Stimulated activated CD4-positive, alpha-beta T cell treated with anti-CD3 and anti-CD28 coated beads, Interleukin-1b, Interleukin-23, amount 100 ng/mL, for 1 hour (primary cell): ENCODE measurements at places on chromosomes 1 and 21.

DNA sequence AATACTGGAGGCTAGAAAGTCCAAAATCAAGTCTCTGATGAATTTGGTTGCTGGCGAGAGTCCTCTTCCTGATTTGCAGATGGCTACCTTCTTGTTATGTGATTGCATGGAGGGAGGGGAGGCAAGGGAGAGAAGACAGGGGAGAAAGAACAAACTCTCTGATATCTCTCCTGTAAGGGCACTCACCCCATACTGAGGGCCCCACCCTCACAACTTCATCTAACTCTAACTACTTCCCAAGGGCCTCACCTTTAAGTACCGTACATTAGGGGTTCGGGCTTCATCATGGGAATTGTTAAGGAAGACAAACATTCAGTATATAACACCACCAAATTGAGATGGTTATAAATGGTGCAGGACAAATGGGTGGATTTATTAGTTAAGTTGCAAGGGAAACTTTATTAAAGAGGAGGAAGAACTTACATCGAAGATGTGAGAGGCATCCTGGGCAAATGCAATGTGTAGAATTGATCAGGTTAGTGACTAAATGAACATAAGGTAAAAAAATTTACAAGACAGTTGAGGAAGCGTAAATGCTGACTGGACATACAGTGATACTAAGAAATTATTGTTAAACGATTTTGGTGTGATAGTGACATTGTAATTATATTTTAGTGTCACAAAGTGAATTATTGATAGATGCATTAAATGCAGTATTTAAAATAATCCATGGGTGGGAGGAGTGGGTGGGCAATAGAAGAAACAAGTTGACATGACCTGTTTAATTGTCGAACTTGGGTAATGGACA lies 10.6 kb downstream of the OR2B11 start:
- DNase-seq: no peak

GRCh38 chr1:230043081-230043480 lies 24.0 kb upstream of the GALNT2 start:
- DNase-seq: no peak

DNA sequence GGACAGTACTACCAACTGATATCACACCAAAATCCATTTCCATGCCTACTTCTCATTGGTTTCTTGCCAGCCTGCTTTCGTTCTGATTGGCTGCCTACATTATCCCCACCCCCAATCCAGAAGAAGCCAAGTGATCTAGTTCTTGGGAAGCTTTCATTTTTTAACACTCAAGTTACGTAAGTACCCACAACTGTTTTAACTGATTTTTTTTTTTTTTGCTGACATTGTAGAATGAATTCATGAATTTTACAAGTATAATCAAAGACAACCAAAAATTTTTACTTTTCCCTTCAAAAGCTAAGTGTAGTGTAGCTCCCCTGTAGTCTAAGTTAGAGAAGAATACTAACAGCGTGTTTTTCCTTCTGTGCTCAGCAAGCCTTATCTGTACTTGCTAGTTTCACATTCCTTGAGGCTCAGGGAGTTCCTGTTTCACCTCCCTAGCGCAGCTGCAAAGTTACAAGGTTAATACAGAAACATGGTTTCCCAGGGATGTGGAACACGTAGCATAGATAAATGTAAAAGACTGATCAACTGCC lies at the start of gene SLC9C2:
Gene SLC9C2, minus strand, starts transcription at position 17 of the 536 bp plus-strand sequence. CDS start 1,296 bp downstream, outside the sequence.
- DNase-seq: no peak

- DNase-seq: no peak
These were observed 71.4 kb downstream of the LRRC7 start for GRCh38 chr1:69639159-69639558.

- DNase-seq: no peak
These were observed 43.3 kb upstream of the LRP8 start for GRCh38 chr1:53371121-53371666.

- no peak for DNase-seq
These were observed 14.5 kb upstream of the TTF2 start for GRCh38 chr1:117045644-117046043.

GRCh38 chr1:147741065-147741464 lies 19.3 kb downstream of the GJA5 start:
- no peak for DNase-seq

- DNase-seq: no peak
These were observed 36.5 kb downstream of the FHAD1 start for GRCh38 chr1:15283526-15283925.

DNA sequence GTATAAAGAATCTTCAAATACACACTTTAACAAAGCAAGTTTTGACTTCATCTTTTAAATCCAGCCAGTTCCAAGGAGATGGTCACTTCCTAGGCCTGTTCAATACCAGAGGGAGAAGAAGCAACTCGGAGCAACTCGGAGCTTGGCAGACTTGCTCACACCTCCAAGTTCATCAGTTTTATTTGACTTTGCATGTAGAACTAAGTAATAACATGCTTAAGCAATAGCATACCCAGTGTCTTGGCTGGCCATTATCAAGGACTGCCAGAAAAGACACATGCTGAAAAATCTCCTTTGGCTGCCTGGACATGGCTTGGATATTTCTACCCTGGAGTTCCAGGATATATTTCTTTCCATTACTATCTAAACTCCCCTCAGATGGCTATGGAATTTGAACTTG lies 52.6 kb downstream of the GNG12 start:
- DNase-seq: no peak

GRCh38 chr1:100234432-100234831 lies 15.2 kb downstream of the DBT start:
- no peak for DNase-seq

GRCh38 chr1:1116701-1117468 lies 996 bp upstream of the C1orf159 start:
- DNase-seq: no peak

DNA sequence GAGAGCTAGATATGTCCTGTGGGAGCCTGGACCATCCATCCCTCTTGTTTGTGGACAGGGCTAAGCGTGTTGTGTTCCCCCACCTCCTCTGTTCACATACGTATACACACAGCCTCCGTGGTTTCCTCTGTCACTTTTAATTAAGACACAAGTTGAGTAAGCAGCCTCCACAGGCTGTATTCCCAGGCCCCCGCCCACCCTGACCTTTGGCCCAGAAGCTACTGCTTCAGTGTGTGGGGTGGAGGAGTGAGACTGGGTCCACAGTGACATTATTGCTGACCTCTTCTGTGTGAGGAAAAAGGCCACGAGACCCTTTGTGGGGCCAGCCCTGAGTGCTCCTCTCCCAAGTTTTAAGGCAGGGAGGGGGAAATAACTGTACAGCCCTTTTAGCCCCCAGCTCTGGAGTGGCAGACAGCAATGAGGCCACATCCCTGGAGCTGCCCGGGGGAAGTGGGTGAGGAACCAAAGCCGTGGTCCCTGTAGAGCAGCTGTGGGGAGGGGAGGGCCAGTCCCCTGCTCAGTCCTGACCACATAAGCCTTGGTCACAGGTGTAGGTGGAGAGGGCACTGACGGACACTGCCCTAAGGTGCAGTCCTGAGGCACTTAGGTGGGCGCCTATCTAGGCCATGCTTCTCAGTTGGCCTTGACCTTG lies 4.4 kb downstream of the ELOVL1 start:
- DNase-seq: no peak

GRCh38 chr1:55235722-55236121 lies 20.6 kb upstream of the USP24 start:
- no peak for DNase-seq

DNA sequence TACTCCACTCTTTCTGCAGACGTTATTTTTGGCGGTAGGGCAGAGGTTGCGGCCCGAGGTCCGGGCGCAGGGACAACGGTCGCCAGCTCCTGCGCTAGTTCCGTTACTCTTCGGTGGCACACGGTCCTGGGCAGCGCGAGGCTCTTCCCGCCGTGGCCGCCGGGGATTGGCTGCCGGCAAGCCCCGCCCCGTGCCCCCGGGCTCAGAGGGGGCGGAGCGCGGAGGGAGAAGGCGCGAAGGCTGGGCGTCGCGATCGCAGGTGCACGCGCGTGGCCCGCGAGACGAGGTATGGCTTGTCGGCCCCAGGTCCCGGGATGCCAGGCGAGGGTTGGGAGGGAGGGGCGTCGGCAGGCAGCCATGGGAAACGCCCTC lies 518 bp upstream of the SHE start:
- no peak for DNase-seq

- DNase-seq: no peak
These were observed 159.7 kb upstream of the CXADR start for GRCh38 chr21:17352996-17353655.

- DNase-seq: no peak
These were observed 34.6 kb upstream of the COX20 start for GRCh38 chr1:244800821-244801220.

GRCh38 chr1:36524359-36525062 lies 41.8 kb upstream of the CSF3R start:
- no peak for DNase-seq

DNA sequence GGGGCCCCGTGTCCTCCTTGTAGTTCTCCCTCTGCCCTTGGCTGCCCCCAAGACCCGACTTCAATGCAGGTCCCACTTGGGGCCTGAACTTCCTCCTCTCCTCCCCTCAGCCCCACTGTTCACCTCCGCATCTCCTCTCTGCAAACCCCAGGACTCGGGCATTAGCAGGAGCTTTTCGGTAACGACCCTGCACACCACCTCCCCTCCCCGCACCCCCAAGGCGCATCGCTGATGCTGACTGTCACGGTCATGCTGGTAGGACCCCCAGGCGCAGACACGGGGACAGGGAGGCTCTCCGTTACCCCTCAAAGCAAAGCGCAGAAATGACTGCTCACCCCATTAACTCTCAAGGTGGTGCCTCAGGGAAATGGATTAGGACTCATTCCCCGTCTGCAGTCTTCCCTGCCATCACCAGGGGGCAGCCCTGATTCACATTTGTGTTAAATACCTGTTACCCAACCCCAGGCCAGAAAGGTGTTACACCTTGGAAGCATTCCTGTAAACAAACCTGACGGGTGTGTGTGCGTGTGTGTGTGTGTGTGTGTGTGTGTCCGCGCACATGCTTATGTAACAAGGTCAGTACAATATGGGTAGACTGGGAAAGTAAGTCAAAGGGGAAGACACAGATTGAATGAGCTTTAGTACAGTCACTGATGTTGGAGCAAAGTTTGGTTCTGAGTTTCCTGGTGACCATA lies 6.4 kb upstream of the GUCA2B start:
- peak; percentile 35 for DNase-seq

- DNase-seq: no peak
These were observed 105.8 kb downstream of the TSEN15 start for GRCh38 chr1:184157394-184157742.

DNA sequence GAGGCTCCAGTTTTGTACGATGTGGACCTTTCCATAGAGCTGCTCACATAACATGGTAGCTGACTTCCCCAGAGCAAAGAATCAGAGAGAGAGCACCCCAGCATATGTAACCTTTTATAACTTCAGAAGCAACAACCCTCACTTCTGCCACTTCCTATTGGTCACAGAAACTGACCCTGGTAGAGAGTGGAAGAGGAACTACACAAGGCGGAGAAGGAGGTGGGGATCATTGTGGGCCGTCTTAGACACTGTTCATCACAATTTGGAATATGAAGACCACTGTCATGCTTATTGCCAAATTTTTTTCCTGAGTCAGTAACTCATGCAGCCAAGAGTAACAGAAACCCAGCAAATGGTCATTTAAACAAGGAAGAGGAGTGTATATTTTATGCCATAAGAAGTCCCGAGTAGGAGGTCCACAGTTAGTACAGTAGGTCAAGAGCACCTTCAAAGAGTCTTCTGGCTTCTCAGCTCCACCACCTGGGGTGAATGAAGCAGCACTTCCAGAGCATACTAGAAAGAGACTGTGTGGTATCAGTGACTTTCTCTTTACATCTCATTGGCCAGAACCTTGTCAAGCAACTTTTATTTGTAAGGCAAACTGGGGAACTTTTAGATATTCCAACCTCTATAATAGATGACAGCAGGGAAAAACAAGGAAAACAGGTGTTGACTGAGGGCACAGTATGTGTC lies 71.8 kb downstream of the ODF2L start:
- no peak for DNase-seq

- no peak for DNase-seq
These were observed 58.4 kb downstream of the S1PR1 start for GRCh38 chr1:101295209-101295608.

- DNase-seq: no peak
These were observed 26.1 kb downstream of the ZP4 start for GRCh38 chr1:237864338-237865244.

DNA sequence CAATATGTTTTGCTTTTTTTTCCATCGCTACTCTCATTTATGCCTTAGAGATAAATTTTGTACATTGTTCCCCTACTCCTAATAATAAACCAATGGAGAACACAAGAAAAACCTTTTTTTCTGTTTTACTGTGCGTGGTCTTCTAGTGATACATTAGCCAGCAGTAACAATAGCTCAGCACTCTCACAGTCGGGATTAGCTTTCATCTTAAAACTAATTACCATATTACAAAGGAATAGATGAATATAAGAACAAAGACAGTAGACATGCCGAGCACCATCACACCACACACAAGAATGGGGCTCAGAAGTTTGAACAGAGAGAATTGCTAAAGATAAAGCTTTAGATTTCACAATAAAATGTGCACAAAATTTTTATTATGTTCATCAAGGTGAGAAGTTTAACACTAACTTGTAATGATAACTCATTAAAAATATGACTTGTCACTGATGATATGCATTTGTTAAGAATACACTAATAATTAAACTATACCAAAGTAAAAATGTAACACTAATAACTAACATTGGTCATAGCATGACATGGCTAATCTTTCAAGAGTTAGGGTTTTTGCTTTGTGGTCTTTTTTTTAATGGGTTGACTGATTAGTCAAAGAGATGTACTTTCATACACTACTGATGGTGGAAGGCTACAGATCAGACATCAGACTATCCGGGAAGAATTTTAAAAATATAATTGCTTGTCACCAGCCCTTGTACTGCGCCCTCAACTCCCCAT lies 61.8 kb downstream of the EXTL2 start:
- DNase-seq: no peak

- DNase-seq: no peak
These were observed 17.8 kb upstream of the TDRD10 start for GRCh38 chr1:154483941-154484803.

- DNase-seq: no peak
These were observed 29.3 kb upstream of the SRSF10 start for GRCh38 chr1:24009406-24009805.

DNA sequence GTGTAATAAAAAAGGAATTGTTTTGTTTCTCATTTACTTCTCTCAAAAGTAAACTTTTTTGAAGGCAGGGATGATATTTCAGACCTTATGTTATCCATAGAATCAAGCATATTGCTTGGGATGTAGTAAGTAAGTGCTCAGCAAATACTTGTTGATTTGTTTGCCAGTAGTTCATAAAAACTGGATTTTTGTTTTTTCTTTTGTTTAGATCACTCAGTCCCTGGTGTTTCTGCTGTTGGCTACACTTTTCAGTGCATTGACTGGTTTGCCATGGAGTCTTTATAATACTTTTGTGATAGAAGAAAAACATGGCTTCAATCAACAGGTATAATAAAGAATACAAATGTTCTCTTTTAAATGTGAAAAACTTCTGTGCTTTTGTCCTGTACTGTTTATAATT lies 10.2 kb downstream of the ZMPSTE24 start:
- DNase-seq: no peak
